ENCODE measurements at places on chromosomes 4 and X.

DNA sequence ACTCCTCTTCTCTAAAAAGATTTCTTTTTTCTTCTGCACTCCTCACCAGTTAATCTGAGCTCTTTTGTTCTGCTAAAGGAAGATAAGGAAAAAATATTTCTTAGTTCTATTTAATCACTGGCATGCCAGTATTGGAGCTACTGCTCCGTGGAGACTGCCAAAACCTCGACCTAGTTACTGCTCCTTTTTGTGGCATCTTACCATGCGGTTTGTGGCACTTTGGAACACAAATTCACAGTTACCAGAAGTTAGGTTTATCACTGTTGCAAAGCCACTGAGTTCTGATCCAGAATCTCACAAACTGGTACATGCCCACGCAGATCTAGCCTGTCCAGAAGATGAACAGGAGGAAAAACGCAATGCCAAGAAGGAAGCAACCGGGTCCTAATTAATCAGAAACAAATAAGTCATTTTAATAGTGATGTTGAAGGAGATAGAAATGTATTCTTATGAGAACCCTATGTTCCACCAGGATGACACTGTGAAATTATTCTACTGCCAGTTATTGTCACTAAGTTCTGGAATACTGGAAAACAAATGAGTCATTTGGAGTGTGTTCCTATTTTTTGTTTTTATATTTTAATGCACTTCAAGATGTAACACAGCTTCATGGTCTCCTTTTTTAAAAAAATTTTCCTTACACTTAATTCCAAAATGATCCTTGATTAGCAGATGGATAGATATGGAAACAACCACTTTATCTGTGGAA, 106.7 kb upstream of the GK2 start:
- no peak for DNase-seq

DNA sequence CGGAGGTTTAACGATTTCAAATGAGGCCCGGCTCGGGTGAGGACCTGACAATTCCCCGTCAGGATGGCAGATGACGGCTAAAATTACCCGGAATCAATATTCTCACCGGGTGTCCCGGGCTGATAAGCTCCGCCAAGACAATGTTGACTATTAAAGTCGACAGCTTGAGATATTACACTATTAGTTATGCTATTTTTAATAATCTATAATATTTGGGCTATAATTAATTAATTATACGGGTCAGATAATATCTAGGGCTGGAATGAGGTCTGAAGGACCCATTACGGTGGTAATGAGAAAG, 9.4 kb upstream of the NKX1-1 start:
- DNase-seq: peak; percentile 16

- peak; percentile 44 for DNase-seq
Measured at GRCh38 chrX:132219343-132219768, at the start of gene RAP2C. RAP2C (minus strand) TSS chrX:132219447; CDS start chrX:132217268, 2,179 bp downstream.

DNA sequence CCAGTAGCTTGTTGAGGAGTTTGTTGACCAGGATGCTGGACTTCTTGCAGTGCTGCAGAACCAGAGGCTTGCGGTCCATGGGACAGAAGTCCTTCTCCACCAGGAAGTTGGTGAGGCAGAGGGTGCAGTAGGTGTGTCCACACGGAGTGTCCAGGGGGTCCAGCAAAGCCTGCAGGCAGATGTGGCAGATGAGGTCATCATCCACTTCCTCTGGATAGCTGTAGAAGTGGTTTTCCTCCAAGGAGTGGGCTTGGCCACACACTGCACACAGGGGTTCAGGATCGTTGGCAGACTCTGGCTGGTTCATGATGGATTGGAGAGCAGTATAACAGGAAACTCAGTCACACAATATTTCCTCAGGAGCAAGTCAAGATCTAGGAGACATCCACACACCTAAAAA, 17.6 kb downstream of the LNX1 start:
- DNase-seq: no peak

- DNase-seq: no peak
Measured at GRCh38 chr4:131613086-131613823, 1535.8 kb upstream of the PCDH10 start.

- DNase-seq: peak; percentile 27
Measured at GRCh38 chr4:2220016-2220630, 21.8 kb downstream of the HAUS3 start.

GRCh38 chrX:9596837-9597236, 132.0 kb downstream of the TBL1X start:
- DNase-seq: no peak

- DNase-seq: no peak
Measured at GRCh38 chr4:22476011-22476410, 39.9 kb downstream of the ADGRA3 start.

GRCh38 chrX:6683353-6683752, 148.4 kb upstream of the VCX3A start:
- no peak for DNase-seq

DNA sequence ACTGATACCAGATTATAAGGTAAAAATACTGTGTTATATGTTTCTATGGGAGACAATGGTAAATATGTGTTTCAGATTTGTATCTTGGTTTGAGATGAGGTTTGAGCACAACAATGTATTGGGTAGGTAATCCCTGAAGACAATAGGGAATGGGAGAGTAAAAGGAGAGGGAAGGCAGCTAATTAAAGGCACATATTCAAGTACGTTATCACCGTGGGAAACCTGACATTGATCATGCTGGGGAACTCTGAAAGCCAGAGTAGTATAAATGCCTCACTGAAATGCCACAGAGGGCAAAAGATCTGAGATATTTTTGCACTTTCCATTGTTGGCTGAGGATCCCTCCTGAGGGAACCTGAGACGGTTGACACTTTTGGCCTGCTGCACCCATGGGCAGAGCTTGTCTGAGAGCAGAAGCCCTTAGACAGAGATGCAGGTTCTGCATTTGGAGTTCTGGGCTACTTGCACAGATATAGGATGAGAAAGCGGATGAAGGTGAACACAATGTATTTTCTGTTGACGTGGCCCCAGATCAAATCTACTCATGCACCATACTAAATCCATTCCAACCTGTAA, 506.7 kb downstream of the PCDH18 start:
- DNase-seq: no peak

DNA sequence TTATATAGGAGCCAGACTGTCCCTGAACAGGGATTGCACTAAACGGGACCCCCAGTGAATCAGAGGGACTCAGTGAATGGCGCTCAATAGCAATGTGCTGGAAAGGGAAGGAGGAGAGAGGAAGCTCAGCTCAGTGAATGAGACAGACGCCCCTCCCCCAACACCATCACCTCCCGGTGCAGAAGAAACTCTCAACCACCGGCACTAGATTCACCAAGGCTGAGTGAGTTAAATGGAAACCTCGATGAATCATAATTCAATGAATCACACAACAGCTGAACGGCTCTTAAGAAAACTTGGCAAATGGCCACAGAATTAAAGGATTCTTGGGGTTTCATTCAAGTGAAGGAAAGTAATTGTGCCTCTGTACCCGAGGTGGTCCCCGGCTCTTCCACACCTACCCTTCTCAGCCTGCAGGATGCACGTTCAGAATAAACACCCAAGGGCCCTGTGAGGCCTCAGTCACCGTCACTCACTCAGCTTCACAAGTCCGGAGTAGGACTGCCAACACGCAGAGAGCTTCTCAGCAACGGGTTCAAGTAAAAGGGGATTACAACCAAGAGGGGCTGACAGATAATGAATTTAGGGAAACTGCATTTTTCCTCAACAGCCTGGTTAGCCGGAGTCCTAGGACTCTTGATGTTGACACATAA, 29.3 kb downstream of the CRMP1 start:
- DNase-seq: no peak

DNA sequence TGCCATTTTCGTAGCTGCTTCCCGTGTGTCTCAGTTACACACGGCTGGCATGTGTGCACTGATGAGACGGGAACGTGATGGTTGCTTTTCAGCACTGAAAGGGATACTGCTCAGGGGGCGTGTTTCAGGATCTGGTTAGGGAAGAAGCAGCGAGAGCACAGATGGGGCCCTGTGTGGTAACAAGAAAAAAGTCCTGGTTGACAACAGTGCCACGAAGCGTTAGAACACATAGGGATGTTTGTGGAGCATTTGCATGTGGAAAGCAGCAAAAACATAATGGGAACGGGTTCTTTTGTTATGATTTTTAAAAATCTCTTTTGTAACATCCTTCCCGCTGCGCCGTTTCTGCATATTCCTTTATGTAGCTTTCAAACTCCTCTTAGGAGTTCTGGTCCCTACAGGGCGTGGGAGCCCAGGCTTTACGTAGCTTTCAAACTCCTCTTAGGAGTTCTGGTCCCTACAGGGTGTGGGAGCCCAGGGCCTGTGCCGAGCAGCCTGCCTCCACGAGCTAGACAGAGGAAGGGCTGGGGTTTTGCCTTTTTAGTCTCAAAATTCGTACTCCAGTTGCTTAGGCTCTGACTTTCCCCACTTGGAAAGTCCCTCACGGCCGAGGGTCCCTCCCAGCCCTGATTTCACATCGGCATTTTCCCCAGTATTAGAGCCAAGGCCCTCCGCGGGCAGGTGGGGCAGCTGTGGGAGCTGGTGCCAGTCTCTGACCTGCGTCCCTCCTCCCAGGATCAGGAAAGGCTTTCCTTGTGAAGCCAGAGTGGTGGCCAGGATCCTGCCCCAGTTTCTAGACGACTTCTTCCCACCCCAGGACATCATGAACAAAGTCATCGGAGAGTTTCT, 11.0 kb upstream of the MSANTD1 start:
- no peak for DNase-seq

DNA sequence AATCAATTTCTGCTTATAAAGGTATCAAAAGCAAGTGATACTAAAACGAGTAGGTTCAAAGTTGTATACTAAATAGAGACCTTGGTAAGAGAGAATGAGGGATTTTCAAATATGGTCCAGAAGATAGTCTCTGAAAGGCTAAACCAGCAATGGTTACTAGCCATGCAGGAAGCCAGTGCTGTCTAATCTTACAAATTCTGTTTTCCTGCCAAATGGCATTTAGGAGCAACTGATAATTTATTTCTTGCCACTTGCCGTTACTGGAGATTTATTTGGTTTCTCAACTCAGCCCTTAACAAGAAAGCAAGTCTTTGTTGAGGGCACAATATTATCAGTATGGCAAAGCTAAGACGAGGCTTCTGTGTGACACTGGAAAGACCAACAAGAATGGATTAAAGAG, 47.2 kb downstream of the MAP7D3 start:
- DNase-seq: no peak

Data from HuH-7.5 (cell line).